Naive thymus-derived CD4-positive, alpha-beta T cell (primary cell): ENCODE measurements at places on chromosomes 12 and 14. TPM values are rescaled to one million over a fixed set of nuclear protein-coding genes. Genes with fewer than 3 reads are reported as not detected.

DNA sequence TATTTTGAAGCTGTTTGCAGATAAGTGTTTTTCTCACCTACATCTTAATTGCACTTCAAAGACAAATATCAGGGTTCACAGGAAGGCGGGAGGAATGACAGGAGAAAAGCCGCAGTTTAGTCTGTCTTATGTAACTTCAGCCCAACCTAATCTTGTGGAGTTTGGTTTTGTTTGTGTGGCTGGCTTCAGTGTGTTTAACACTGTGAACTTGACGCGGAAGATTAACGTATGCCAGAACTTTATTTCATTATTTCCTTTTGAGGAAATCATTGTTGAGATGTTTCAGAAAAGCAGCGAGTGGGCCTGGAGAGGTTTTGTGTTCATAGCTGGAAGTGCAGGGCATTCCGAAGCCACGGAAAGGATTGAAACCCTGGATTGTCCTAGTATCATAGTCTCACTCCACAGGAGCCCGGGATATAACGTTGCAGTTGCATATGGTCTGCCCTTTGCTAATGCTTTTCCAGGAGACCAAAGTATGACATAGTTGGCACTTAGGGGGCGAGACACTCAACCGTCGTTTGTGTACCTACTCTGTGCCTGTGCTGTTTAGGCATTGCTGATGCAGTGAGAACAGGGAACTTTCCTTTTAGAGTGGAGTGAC lies 2.0 kb downstream of the PELI2 start:
- no peaks in the 10 kb centered on the region for H3K36me3 ChIP-seq
- H3K4me3 ChIP-seq, result peak overlapping the region; percentile 57
- no peaks in the 10 kb centered on the region for H3K27me3 ChIP-seq
- peaks cover 32% of the 10 kb centered on the region for H3K4me1 ChIP-seq
- DNase-seq, result peak; percentile 11

GRCh38 chr12:119594399-119594730 lies 791 bp downstream of the TMEM233 start:
- no peak for DNase-seq
- H3K4me3 ChIP-seq, result no peak overlapping the region
- no peaks in the 10 kb centered on the region for H3K4me1 ChIP-seq
- H3K27me3 ChIP-seq, result peaks cover 10% of the 10 kb centered on the region
- H3K36me3 ChIP-seq, result no peaks in the 10 kb centered on the region
- no peak overlapping the region for H3K27ac ChIP-seq

CD4 gene
- total RNA-seq, result 188 TPM

GRCh38 chr12:32714772-32715171 lies 35.7 kb downstream of the DNM1L start:
- H3K4me1 ChIP-seq, result no peaks in the 10 kb centered on the region
- H3K27me3 ChIP-seq, result no peaks in the 10 kb centered on the region
- no peak for DNase-seq
- H3K36me3 ChIP-seq, result peaks cover 6% of the 10 kb centered on the region
- no peak overlapping the region for H3K27ac ChIP-seq
- no peak overlapping the region for H3K4me3 ChIP-seq

DNA sequence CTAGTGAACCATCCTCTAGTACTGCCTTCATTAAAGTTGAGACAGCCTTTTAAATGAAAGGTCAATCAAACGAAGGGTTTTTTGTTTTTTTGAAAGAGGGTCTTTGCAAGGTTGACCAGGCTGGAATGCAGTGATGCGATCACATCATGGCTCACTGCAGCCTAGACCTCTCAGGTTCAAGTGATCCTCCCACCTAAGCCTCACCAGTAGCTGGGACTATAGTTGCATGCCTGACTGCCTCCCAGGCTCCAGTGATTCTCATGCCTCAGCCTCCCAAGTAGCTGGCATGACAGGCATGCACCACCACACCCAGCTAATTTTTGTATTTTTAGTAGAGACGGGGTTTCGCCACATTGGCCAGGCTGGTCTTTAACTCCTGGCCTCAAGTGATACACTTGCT lies 114.6 kb upstream of the SINHCAF start:
- no peaks in the 10 kb centered on the region for H3K4me1 ChIP-seq
- no peaks in the 10 kb centered on the region for H3K27me3 ChIP-seq
- DNase-seq, result no peak
- H3K36me3 ChIP-seq, result no peaks in the 10 kb centered on the region

- no peaks in the 10 kb centered on the region for H3K27me3 ChIP-seq
- no peaks in the 10 kb centered on the region for H3K4me1 ChIP-seq
- H3K27ac ChIP-seq, result no peak overlapping the region
- H3K4me3 ChIP-seq, result no peak overlapping the region
- no peak for DNase-seq
- no peaks in the 10 kb centered on the region for H3K36me3 ChIP-seq
These were observed 79.3 kb downstream of the IGF1 start for GRCh38 chr12:102401087-102401486.

GRCh38 chr12:15834575-15834974 lies 45.4 kb upstream of the EPS8 start:
- H3K36me3 ChIP-seq, result no peaks in the 10 kb centered on the region
- no peak for DNase-seq
- no peaks in the 10 kb centered on the region for H3K4me1 ChIP-seq
- H3K4me3 ChIP-seq, result no peak overlapping the region
- H3K27ac ChIP-seq, result no peak overlapping the region

DNA sequence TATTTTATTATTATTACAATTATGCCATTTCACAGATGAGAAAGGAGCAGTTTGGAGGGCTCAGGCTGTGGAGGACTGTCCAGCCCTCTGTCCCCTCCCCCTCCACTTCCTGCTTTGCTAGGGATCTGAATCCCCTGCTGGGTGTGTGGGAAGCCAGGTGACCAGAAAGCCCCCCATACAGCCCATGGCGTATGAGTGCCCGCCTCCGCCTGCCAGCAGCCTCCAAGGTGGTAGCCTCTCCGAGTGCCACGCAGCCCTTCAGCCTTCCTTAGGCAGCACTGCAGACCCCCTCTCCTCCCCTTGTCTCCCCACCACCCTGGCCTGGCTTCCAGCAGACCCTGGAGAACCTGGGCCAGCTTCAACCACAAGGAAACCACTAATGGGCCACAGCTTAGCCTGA lies 12.6 kb downstream of the DTX1 start:
- H3K27me3 ChIP-seq, result no peaks in the 10 kb centered on the region
- no peak for DNase-seq
- H3K27ac ChIP-seq, result no peak overlapping the region
- peaks cover 12% of the 10 kb centered on the region for H3K4me1 ChIP-seq
- no peaks in the 10 kb centered on the region for H3K36me3 ChIP-seq
- no peak overlapping the region for H3K4me3 ChIP-seq

JKAMP gene
- total RNA-seq, result 19.3 TPM

DNA sequence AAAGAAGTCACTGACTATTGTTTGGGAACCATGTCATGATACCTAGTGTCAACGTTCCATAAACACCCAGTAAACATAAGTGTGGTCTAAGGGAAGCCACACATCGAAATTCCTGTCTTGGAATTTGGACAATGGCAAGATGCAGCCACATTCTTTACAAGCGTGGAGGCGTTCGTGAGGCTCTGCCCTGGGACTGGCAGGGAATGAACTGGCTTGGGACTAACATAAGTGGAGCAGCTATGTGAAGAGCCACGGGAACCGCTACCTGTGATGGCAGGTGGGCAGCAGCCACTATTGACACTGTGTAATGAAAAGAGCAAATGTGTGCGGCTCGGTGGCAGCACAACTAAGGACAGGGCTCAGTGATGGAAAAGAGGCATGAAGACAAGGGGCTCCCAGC lies 10.0 kb upstream of the NRIP2 start:
- no peak overlapping the region for H3K4me3 ChIP-seq
- no peaks in the 10 kb centered on the region for H3K4me1 ChIP-seq
- no peaks in the 10 kb centered on the region for H3K27me3 ChIP-seq
- no peak overlapping the region for H3K27ac ChIP-seq
- DNase-seq, result no peak

- DNase-seq, result no peak
- H3K4me1 ChIP-seq, result no peaks in the 10 kb centered on the region
- H3K36me3 ChIP-seq, result no peaks in the 10 kb centered on the region
These were observed 33.1 kb upstream of the GNPNAT1 start for GRCh38 chr14:52824462-52824861.
